CD14-positive monocyte (primary cell): ENCODE measurements at places on chromosomes 4 and X.

DNA sequence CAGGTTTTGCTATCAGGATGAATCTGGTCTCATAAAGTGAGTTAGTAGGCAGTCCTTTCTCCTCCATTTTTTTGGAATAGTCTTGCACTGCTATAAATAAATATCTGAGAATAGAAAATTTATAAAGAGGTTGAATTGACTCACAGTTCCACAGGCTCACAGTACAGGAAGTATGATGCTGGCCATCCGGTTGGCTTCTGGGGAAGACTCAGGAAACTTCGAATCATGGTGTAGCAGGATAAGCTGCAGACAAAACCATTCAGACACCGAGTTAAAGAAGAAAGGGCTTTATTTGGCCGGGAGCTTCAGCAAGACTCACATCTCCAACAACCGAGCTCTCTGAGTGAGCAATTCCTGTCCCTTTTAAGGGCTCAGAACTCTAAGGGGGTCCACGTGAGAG, 348.2 kb downstream of the KCTD8 start:
- no peak for DNase-seq

DNA sequence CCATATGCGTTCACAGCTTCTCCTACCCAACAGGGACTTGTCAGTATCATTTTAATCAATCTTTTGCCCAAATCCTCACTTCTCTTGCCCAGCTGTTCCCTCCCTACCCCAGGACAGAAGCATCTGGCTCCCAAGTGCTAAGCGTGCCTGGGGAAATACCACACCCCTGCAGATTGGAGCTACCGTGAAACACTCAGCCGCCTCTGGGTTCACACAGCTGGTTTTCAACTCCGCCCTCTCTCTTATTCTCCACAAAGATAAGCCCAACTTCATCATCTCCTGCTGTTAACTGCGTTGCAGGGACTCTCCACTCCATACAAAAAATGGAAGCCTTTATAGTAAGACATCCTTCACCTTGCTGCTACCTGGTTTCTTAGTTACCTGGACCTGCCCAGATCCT, 147.3 kb upstream of the FTHL17 start:
- DNase-seq: no peak

DNA sequence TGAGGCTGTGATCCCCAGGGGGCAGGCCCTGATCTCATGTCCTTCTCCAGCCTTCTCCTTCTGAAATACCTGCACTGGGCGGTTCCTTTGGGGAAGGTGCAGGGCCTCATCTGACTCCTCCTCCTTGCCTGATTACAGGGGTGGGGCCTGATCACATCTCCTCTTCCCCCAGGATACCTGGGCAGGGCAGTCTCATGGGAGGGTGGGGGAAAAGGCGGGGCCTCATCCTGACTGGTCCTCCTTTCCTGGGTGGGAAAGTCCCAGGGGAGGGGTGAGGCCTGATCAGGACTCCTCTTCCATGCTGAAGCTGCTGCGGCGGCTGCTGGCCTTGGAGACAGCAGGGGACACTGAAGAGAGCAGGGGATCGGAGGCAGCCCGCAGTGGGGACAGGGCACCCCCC, 13.3 kb downstream of the TFE3 start:
- no peak for DNase-seq

- DNase-seq: no peak
These were observed 46.2 kb downstream of the PDS5A start for GRCh38 chr4:39931441-39931901.

GRCh38 chr4:3836756-3837601, 70.8 kb downstream of the ADRA2C start:
- no peak for DNase-seq

DNA sequence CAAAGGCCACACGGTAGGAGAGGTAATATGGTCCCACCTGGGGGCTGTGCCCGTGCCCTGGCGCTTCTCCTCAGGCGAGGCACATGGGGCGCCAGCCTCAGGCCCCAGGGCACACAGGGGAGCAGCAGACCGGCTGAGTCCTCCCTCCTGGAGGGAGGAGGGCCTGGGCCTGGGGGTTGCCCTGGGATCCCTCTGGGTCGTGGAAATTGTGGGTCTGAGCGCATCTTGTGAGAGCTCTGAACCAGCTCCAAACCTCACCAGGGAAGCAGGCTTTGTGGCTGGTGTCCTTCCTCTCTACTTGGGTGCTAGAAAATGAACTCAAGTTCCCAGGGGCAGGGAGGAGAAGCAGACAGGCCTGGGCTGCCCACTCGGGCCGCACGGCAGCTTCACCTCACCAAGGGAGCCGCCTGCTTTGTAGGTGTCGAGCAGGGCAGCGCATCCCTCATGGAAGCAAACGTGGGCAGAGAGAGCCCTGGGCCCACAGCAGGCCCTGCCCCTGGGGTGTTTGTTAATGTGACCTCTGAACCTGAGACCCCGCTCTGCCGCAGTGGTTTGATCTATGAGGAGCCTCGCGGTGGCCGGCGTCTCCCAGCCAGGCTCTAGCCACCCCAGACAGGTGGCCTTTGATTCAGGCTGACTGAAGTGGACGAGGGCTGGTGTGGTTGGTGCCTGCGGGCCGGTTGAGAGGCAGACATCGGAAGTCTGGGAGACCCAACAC, 10.8 kb downstream of the HTRA3 start:
- no peak for DNase-seq

DNA sequence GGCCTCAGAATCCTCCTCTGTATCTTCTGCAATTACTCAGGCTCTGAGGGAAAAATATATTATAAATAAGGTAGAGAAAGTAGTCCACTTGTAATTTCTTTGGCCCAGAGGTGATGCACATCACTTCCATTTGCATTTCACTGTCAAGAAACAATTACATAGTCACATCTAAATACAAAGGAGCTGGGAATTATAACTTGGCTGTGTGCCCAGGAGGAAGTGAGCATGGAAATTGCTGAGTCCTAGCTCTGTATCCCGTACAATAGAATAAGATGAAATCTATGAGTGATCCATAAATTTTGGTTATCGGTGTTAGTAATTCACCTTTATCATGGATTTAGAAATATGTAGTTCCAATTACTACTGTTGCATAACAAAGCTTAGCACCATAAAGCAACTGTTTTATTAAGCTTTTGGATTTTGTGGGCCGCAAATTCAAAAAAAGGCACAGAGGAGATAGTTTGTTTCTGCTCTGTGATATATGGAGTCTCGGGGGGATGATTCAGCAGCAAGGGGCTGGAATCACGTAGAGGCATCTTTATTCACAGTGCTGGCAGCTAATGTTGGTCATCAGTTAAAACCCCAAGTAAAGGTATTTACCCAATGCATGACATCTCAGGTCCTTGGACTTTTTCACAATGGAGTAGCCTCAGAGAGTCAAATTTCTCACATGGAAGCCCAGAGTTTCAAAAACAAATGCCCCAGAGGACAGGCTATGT, 241.4 kb upstream of the GALNT7 start:
- DNase-seq: no peak

- DNase-seq: peak; percentile 41
These were observed 72.2 kb upstream of the STOX2 start for GRCh38 chr4:183832776-183833450.

DNA sequence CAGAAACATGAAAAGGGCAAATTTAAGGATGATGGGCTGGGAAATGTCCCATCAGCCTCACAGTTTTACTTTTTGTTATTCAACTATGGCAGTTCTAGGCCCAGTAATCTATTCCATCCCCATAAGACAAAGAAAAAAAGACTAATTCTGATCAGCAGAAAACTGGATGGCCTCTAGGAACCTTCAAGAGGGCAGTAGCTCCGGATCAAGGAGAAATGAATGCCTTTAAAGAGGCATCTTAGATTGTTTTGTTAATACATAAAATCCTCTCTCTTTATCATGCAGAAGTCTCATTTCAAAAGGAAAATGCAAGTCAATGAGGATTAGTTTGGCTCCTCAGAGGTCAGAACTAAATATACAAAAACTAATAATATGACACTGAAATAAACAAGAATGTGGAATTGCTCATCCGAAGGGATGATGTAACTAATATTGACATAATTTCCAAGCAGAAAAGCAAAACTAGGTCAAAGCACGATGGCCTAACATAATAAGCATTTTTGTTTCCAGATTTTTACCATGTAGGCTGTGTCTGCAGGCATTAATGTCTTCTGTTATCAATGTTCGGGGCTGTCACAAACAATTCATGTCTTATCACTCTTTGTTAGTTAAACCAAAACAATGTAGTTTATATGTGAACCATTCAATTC, 8.8 kb downstream of the MID1 start:
- no peak for DNase-seq

DNA sequence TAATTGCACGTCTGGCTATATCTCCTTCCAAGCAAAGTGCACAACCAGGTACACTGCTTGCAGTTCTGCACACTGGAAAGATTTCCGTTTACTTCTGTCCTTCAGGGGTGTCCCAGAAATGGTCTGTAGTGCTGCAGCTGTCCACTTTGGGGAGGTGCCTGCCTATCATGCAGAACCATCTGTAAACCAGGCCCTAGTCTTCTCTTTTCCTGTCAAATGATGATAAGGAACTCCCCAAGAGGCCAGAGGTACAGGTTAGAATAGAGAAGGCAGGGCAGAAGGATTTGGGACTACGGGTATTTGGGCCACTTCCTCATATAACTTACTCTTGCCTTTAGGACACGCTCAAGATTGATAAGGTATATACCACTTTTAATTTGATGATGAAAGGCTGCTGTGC, 746.9 kb downstream of the FAT4 start:
- DNase-seq: no peak

GRCh38 chr4:89173336-89174090, 62.2 kb downstream of the TIGD2 start:
- no peak for DNase-seq

GRCh38 chr4:98289375-98289774, 28.2 kb downstream of the RAP1GDS1 start:
- DNase-seq: no peak

DNA sequence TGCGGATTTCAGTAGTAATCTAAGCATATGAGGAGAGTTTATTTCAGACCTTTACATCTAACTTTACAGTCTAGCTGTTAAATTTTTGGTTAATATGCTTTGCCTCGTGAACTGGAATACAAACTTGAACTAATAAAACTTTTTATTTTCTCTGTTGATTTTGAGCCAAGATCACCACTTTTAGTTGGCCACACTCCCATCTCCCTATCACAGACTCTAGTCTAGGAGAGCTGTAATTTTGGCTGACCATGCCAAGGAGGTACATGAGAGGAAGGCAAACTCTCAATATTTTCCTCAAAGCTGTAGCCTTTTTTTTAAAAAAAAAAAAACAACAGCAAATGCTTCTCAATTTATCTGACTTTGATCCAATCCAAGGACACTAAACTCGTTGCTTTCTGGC, 597.5 kb upstream of the PCDH7 start:
- DNase-seq: no peak

GRCh38 chrX:121456315-121456714, 408.9 kb downstream of the GLUD2 start:
- no peak for DNase-seq

DNA sequence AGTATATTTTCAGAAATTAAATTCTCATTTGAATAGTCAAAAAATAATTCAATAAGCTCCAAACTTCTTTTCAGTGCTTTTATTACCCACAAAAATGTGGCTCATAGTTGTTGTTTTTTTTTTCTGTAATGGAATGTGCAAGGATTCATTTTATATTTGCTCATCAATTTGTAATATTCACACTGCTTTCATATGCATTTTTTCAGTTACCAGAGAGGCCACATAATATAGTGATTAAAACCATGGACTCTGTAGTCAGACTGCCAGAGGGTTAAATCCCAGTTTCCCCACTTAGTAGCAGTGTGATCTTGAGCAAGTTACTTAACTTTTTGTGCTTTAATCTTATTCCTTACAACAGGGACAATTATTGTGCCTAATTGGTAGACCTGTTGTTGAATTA, 64.5 kb downstream of the FAM9B start:
- DNase-seq: no peak

DNA sequence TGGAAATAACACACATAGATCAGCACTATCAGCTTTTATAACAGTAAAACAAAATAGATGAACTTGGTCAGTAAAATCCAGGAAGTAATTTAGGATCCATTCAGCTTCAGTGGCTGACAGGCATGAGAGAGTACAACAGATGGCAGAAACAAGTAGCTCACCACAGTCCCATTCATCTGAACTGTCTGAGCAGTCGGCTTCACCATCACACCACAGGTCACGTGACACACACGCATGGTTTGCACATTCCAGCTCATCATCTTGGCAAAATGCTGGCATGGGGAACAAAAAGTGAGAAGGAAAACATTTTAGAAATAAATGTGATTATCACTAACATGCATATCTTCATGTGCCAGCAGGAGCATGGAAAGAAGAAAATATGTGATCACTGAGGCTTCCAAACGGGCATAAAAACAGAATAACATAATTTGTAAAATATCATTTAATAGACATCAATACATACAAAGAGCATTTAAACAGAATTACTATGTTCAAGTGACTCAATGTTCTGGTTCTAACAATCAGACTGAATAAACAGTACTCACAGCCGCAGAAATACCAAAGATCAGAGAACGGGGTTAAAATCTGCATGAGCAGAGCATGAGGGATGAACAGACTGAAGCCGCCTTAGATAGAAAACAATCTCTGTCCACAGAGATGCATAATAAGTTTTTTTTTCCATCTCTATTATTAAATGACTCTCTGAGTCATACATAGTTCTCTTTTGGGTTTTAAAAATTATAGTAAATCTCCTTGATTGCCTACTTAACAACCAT, 158.1 kb downstream of the ATP10D start:
- DNase-seq: no peak

GRCh38 chr4:107890779-107891178, 40.6 kb upstream of the CYP2U1 start:
- no peak for DNase-seq

GRCh38 chr4:89590128-89590527, 246.8 kb downstream of the SNCA start:
- no peak for DNase-seq

DNA sequence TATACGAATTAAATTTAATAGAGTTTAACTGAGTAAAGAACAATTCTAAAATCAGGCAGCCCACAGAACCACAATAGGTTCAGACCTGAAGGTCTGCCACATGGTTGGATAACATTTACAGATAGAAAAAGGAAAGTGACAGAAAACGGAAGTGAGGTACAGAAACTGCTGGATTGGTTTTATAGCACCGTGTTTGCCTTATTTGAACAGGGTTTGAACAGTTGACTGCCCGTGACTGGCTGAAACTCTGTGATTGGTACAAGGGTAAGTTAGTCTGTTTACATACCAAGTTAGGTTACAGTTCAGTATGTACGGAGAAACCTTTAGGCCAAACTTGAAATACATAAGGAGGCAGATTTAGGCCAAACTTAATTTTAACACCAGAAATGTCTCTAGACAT, 64.1 kb upstream of the ATXN3L start:
- no peak for DNase-seq
